Effector CD8-positive, alpha-beta T cell (primary cell): ENCODE measurements at places on chromosomes 16 and 17.

DNA sequence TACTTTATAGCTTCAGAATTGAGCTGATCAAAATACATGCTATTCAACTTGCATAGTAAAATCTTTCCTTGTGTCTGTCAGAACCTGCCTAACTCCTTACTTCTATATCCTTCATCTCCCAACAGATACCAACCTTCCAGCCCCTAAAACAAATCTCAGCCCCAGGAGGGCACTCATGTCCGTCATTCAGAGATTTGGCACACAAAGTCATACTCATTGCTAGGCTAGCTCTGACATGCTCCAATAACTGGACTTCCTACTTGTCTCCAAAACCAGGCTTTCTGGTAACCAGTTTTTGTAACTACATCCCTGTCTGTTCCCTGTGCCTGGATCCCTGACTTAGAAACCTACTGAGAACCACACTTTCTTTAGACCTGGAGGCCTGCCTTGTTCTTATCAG lies 37.5 kb upstream of the DHX40 start:
- no peak for DNase-seq

DNA sequence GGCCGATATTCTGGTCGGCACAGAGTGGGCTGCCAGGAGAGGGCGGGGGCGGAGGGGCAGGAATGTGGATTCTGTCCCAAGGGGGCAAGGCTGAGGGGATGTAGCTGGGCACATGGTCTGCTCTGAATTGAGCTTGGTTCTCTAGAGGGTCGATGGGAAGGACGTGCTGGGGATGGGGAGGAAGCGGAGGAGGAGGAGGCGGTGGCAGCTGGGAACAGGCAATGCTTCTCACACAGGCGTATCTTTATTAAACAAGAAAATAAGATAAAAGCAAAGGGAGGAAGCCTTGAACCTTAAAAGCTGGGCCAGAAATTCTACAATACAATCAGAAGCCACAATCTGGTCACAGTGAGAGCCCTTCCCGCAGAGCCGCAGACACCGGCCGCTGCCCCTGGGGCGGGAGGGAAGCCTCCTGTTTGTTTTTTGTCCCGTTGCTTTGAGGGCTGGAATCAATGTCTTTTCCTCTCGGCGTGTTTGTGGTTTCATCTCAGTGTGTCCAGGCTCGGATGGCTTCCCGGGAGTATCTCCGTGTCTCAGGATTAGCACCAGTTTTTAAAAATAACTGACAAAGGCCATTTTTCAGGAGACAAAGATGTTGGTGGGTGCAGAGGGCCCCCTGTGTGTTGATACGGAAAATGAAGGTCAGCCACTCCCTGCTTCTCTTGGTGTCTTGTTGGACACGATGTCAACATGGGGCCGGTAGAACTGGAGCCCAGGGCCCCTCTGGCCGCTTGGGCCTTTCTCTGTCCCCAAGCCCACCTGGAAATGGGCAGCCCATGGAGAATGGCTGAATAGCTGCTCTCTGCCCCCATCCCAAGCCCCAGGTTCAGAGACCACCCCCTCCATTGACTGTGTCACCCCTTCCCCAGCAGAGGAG lies 12.3 kb upstream of the SLC7A5 start:
- DNase-seq, result no peak

DNA sequence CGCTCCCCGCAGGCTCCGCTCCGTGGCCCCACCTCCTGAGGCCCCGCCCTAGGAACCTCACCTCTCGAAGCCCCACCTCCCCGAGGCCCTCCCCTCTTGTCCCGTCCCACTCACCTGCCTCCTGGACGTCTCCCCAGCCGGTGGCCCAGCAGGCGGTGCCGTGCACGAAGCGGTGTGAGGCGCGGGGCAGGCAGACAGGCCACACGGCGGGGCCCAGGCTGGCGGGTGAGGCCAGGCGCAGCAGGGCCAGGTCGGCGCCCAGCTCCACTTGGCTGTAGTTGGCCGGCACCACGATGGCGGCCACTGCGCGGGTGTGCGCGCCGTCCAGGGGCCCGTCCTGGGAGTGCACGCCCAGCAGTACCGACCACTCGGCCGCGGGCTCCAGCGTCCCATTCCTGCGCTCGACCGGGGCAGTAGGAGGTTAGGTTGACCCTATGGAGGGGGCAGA lies 1.6 kb downstream of the PRSS36 start:
- no peak for DNase-seq

DNA sequence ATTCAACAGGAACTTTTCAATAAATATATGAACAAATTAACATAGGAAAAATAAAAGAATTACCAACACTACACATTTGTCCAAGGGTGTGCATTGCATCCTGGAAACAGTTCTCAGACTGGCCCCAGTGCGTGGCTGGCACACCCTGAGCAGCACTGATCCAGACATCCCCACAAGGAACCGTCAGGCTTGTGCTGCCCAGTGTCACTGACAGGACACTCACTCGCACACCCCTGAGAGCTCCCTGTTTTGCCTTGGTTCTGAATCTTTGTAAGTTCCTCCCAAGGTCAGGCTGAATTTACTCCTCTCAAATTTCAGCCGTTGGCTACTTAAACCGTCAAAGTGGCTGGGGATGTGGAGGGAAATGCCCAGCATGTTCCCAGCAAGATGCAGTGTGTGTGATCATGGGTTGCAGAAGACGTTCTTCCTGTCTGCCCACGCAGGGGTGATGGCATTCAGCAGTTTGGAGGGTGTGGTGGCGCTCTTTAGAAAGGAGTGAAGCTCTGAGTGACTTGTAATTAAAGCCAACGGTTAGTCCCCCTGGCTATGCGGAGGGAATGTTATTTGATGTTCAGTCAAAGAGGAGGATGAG lies 1.7 kb downstream of the MT2A start:
- peak; percentile 44 for DNase-seq

GRCh38 chr17:48718761-48719641 lies 3.3 kb downstream of the PRAC1 start:
- DNase-seq, result no peak

DNA sequence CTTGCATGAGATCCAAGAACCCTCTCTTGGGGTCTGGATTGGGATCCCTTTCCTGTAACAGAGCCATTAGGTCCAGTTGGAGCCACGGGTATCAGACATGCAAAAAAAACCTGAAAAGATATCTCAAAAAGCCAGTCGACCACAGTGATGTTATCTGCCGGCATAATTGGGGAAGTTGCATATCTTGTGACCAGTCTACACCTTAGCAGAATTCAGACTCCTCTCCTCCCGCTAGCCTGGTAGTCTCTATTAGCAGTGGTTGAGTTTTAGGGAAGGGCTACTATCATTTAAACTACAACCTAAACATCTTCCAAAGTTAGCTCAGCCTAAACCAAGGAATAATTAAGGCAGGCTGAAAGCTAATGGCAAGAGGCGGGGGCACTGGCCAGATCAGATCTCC lies 16.2 kb upstream of the PSMD7 start:
- no peak for DNase-seq

GRCh38 chr16:85239239-85239638 lies 127.0 kb upstream of the CIBAR2 start:
- DNase-seq, result no peak

GRCh38 chr17:41992576-41992975 lies 24.7 kb downstream of the DNAJC7 start:
- DNase-seq, result no peak

DNA sequence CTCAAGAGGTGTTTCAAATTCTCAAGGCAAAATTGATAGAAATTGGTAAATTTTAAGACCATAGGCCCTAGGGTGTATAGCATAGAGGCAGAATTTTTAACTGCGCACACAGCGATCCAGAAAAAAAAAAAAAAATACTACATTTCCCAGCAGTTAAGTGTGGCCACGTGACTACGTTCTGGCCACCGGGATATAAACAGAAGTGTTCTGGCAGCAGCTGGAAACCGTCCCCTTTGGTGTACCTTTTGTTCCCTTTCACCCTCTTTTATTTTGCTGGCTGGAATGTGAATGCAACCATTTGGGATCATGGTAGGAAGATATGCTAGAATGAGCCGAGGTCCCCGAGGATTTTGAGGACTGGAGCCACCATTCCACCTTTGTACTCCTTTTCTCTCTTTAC lies 52.7 kb upstream of the AKAP1 start:
- no peak for DNase-seq

- DNase-seq, result no peak
These were observed 36.8 kb downstream of the HS3ST3B1 start for GRCh38 chr17:14337596-14338079.

DNA sequence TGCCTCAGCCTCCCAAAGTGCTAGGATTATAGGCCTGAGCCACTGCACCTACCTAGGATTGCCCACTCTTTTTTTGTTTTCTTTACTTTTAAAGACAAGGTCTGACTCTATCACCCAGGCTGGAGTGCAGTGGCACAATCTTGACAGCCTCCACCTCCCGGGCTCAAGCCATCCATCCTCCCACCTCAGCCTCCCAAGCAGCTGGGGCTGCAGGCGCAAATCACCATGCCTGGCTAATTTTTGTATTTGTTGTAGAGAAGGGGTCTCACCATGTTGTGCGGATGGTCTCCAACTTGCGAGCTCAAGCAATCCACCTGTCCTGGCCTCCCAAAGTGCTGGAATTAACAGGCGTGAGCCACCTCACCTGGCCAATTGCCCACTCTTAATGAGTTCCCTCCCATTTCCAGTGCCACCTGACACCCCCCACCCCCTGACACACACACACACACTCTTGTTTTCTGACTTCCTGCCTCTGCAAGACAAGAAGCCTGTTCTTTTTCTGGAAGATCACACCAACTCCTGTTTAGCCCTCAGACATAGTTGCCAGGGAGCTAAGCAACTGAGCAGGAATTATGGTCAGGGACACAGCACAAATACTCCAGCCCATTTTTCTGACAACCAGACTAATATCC lies 2.6 kb downstream of the OVCA2 start:
- no peak for DNase-seq

DNA sequence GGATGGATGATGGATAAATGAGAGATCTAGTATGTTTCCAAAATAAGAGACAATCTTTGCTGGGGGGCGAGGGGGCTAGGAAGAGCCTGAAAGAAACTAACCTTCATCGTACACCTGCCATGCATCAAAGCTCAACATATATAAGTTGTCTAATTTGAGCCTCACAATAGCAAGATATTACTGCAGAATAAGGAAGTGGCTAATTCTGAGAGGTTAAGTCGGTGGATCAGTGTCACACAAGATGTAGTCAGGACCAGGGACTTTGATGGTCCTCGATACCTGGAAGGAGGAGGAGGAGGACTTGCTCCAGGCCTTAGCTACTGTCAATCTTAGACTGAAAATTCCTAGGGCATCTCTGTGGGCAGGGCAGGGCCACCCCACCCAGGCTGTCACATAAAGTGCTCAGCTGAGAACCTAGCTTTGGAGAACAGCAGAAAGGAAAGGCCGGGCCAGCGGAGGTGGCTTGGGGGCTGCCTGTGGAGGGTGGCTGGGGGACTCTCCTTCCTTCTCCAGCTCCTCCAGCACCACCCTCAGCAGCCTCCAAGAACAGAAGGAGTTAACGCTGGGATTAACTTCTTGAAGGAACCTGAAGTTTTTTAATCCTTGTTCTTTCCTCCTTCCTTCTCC lies 460 bp upstream of the SLC13A2 start:
- DNase-seq, result no peak

- DNase-seq, result no peak
These were observed 11.0 kb downstream of the DCAKD start for GRCh38 chr17:45040459-45040858.

- no peak for DNase-seq
These were observed 379.8 kb downstream of the CNTNAP4 start for GRCh38 chr16:76656994-76657393.

DNA sequence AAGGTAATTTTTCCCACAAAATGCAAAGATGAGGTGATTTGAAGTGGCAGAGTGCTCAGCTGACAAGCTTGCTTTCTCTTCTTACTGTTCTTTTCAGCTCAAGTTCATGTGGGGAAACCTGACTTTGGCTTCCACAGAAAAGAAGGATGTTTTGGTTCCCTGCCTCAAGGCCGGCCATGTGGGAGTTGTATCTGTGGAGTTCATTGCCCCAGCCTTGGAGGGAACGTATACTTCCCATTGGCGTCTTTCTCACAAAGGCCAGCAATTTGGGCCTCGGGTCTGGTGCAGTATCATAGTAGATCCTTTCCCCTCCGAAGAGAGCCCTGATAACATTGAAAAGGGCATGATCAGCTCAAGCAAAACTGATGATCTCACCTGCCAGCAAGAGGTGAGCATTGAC lies 18.4 kb upstream of the TMEM106A start:
- no peak for DNase-seq

- DNase-seq, result no peak
These were observed 33.0 kb downstream of the ZCCHC14 start for GRCh38 chr16:87459833-87460232.
